ENCODE measurements at places on chromosomes 7 and 10.

GRCh38 chr10:6348096-6348874 is 145.6 kb downstream of the PFKFB3 start:
- DNase-seq: no peak

DNA sequence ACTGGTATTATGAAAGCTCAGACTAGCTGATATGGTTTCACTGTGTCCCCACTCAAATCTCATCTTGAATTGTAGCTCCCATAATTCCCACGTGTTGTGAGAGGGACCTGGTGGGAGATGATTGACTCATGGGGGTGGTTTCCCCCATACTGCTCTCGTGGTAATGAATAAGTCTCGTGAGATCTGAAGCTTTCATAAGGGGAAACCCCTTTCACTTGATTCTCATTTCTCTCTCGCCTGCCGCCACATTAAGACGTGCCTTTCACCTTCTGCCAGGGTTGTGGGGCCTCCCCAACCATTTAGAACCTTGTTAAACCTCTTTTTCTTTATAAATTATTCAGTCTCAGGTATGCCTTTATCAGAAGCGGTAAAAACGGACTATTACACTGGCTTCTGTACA is 40.3 kb downstream of the COL13A1 start:
- DNase-seq: no peak

GRCh38 chr7:134703782-134704181 is 57.1 kb downstream of the BPGM start:
- DNase-seq: no peak

DNA sequence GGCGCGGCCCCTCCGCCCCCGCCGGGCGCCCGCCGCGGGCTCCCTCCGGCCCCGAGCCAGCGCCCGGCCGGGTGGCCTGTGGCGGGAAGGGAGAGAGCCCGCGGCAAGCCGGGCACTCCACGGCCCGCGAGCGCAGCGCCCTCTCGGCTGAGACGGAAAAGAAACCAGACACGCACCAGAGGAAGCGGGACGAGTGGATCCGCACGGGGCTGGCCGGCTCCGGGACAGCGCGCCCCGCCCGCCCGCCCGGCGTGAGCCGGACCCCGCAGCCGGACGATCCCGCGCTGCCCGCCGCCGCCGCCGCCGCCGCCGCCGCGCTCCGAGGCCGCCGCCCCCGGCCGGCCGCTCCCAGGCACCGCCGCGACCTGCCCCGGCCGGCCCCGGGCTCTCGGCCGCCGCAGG is 300 bp downstream of the ARHGAP21 start:
- no peak for DNase-seq

- DNase-seq: peak; percentile 76
Measured at GRCh38 chr10:131249238-131249954, 62.1 kb downstream of the TCERG1L start.

DNA sequence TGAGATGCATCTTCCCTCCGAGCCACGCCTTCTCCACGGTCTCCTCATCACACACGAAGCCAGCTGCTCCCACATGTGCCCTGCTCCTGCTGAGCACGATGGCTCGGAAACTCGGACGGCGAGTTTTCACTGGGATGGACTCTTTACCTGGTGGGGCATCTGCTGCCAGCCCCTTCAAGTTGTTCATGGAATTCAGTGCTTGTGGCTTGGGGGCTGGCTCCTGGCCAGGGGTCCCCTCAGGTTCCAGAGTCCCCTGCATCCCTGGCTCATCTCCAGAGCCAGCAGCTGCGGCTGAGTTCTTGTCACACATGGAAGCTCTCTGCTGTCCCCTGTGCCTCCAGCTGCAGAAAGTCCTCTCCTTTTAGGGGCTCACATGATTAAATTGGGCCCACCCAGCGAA is 654.0 kb downstream of the SDK1 start:
- no peak for DNase-seq

DNA sequence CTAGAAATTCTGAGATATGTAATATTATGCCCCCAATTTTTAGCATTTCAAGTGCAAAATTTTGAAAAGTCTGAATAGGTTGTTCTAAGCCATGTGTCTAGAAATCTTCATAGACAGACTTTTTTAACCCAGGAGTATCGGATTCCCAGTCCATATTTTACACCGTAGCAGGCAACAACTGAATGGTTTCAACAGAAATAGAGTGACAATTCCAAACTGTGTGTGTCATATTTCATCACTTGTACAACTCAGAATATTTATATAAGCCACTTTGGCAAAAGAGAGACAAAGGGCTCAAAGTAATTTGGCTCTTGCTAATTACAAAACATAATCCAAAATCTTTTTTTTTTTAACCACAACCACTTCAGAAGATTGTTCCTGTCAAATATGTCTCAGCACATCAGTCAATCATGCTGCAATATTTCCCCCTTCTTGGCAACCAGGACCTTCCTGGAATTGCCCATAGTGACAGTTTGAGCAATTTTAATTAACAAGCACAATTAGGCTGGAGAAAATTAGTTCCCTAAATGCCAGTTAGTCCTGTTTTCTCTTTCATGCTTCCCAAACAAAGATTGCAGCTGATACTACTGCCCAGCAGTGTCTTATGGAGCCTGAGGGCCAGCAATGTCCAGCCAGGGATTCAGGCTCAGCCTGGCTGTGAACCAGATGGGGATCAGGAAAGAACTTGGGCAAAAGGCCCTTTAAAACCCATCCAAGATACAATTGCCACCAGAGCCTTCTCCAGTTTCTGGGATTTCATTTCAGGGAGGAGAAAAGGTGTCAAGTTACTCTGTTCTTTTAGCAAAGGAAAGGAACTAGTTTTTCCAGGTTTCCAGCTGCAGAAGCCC is 533.3 kb upstream of the GHITM start:
- peak; percentile 15 for DNase-seq

DNA sequence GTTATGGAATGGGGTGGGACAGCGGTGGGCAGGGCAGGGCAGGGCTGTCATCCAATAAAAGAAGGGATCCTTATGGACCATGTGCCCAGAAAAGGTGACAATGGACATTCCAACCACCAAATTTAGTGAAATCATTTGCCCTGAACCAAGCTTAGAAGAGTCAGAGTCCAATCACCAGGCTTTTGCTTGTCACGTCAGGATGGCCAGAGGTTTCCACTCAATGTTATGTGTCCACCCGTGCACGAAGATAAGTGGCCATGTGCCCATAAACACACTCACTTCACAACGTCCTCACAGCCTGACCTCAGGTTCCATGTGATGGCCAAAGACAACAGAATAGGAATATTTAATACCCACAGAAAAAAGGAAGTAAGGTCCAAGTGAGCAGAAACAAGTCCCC is 36.6 kb upstream of the PLPP4 start:
- no peak for DNase-seq

DNA sequence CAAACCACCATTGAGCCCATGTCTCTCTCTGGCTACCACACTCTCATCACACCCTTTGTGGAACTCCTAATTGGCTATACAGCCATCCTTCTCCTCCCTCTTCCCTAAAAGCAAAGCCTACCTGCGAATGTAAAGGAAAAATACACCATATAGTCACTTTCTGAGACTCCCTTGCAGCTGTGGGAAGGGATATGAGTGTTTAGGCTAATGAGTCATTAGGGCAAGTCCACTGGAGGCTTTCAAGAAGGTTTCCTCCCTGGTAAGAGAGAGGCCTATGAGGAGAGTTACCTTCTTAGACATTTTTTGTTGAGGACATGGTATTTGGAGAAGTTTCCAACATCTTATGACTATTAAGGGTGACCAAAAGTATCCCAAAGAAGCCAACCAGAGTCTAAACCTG is 4.1 kb upstream of the TMEM243 start:
- no peak for DNase-seq

DNA sequence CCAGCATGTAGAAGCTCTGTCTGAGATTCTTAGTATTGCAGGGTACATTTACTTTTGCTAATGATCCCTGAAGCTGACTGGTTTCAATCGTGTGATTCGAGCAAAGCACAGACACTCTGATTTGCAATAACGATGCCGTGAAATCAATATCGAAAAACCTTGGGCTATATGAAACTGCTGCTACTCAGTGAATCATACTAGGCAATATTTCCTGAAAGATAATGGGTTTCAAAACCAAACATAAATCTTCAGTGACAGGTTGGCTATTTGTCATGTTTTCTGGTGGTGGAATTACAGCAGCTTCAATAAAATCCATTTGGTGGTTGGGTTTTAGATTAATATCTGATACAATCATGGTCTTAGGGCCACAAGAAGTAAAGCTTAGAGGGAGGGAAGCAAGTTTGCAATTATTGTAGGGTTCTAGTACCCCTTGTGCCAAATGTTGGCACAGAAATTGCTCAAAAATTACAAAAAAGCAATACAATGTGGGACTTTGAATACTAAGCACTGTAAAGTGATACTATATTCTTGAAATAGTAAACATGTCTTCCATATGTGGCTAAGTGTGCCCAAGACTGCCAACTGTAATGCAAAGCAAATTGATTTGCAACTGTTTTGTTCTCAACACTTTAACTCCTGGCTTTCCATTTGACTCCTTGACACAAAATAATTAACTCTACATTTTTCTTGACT is 112.4 kb upstream of the JAZF1 start:
- no peak for DNase-seq

GRCh38 chr10:120612756-120613155 is 155.7 kb downstream of the PLPP4 start:
- DNase-seq: no peak

DNA sequence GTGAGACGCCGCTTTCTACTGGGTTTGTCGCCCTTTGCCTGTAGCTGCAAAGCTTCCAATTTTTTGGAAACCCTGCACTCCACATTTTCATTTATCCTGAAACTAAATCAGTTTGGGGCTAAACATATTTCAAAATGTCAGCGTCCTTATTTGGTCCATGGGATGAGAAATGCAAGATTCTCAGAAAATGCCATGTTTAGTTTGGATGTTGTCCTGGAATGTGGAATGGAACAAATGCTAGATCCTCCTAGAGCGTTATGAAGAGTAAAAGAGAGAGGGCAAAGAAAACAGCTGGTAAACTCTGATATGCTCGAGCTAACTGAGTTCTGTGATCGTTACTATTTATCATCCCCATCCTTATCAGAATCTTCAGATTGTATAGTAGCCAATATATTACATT is 236.9 kb downstream of the KLF6 start:
- DNase-seq: no peak

GRCh38 chr7:44368455-44368854 is 43.1 kb upstream of the CAMK2B start:
- DNase-seq: no peak

DNA sequence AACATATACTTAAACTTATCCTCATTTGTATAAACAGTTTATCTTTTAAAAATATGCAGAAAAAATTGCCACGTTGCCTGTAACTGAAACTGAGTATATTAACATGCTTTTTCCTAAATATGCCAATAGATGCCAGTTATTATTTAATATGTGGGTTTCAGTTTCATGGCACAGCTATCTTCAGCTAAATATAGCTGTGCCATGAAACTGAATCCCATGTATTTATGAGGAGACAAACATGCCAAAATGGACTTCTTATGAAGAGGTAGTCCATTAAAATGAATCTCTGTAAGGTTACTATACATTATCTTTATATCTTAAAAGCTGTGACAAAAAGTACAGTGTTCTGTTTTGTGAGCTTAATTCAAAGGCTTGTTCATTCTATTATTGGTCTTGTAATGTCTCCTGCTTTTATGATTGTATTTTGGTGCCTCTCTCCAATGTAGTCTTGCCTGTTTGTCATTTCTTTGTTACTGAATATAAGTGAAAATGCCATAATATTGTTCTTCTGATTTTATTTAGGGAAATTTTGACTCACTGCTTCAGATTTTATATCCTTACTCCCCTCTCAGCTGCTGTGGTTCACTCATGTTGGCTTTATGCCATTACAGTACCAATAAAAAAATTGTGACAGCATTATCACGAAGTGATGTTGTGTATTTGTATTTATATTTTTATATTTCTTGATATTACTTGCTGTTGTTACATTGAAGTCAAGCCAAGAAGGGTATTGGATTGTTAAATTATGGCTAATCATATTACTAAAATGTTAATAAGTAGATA is 34.3 kb upstream of the CACNA2D1 start:
- DNase-seq: no peak

DNA sequence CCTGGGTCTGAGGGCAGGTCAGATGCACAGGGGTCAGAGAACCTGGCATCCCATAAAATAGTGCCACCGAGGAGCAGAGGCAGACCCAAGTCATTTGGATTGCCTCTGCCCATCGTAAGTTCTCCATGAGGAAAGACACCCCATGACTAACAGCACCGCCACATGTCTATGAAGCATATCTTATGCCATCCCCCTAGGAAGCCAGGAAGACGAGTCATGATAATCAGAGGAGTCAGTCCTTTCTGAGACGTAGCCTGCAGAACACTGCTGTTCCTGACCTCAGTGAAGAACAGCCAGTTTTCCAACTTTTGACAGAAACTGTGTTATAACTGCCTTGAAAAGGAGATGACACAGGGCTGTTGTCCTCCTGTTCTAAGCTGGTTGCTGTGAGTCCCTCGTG is 51.2 kb downstream of the INSYN2A start:
- DNase-seq: no peak

DNA sequence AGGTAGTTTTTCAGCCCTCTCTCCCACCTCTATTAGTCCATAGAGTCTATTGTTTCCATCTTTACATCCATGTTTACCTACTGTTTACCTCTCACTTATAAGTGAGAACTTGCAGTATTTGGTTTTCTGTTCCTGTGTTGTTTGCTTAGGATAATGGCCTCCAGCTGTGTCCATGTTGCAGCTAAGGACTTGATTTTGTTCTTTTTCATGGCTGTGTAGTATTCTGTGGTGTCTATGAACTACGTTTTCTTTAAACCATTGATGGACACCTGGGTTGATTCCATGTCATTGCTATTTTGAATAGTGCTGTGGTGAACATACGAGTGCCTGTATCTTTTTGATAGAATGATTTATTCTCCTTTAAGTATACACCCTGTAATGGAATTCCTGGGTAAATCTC is 292.4 kb downstream of the PHF14 start:
- DNase-seq: no peak

DNA sequence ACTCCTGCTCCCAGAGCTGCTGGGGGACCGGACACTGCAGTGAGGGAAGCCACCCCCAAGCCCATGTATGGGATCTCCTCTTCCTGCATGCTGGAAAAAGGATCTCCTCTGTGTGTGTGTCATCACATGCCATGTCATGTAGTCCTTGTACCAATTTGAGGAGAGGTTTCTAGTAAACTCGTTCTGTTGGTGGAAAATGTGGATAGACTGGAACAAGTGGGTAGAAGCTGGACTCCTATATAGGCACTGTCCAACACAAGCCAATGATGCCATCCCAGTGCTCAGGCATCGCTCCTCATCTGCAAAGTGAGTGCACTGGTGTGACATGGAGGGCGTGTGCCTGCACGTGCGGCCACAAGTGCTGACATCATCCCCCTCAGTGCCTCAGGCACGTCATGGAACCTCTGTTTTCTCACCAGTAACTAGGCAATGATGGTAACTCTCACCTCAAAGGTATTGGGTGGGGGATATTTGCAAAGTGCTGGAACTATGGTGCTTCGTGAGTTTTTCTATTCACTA is 19.3 kb downstream of the MYO1G start:
- no peak for DNase-seq

GRCh38 chr10:43482319-43483078 is 45.6 kb downstream of the ZNF487 start:
- no peak for DNase-seq

Measured in NCI-H345 (cell line).